ENCODE measurements at places on chromosomes 12 and 14.

- DNase-seq, result no peak
Observed at GRCh38 chr14:52365071-52365470, 51.0 kb downstream of the PTGER2 start.

GRCh38 chr12:10722502-10722904 is 620 bp downstream of the YBX3 start:
- no peak for DNase-seq

DNA sequence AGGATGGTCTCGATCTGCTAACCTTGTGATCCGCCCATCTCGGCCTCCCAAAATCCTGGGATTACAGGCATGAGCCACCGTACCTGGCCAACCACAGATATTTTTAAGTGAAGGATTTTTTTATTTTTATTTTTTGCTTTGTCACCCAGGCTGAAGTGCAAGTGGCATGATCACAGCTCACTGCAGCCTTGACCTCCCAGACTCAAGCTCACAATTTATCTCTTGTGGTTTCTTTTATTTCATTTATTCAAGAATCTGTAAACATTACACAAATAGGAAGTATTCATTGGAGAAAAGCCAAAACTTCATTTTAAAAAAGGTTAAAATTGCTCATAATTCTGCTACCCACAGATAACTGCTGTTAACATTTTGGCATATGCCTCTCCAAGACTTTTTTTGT is 13.3 kb downstream of the MOAP1 start:
- DNase-seq, result no peak

DNA sequence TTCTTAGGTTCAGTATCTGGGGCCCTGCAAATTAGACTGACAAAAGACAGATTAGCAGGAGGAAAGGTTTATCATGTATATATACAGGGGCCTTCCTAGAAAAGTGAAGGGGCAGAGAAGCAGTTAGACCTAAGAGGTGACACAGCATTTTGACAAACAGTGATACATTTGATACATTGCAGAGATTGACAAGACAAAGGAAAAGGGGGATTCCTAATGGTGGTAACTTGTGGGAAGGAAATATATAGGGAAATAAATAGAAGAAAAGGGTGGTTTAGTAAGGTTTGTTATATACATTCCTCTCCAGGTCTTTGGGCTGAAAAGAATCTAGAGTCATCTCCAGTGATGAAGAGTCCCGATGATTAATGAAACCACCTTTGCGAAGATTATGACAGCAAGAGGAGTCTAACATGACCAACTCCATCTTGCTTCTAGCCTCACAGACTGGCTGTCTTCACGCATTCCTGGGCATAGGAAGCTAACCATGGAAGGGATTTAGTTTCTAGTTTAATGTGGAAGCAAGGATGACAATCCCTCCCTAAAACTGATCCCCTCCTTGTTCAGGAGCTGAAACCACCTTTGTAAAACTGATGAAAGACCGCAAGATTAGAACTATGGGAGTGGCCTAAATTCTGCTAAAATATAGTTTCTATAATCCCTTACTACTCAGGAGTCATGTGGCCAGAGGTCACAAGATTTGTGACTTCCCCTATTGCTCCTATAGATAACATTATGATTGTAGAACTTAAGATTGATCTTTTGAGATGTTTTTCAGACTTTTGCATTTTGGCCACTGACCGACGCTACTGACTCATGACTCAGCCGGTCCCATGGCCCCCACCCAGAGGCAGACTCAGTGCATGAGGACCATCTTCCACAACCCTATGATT is 31.1 kb upstream of the CPM start:
- no peak for DNase-seq

DNA sequence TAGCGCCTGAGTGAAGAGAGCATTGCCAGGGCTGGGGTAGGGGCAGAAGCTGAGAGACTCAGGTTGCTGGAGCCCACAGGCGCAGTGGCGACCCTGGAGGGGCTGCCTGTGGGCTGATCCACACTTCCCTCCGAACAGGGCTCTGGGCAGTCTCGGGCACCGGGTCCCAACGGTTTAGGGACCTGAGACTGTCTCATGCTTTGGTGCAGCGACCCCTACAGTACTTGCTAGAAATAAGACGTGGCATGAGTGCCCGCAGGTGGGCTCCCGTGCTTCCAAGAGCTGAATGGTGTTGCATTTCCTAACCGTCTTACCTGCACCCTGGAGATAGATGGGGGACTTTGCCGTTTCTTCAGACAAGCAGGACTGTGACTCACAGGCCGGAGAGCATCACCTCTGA is 57.4 kb downstream of the AACS start:
- no peak for DNase-seq

DNA sequence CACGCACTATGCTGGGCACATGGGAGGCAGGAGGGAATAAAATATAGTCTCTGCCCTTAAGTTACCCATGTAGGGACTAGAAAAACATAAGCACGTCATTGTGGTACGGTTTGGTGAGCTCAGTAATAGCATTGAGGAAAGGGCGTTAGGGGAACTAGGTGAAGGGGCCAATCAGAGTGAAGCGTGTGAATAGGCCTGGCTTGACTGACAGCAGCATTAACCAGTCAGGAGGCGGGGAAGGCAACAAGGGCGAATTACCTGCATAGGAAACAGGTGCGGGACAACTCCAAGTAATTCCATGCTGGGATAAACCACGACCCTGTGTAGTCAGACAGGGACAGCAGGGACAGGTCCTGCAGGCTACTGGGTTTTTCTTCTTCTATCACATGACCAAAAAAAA is 107.7 kb downstream of the UNC79 start:
- no peak for DNase-seq

DNA sequence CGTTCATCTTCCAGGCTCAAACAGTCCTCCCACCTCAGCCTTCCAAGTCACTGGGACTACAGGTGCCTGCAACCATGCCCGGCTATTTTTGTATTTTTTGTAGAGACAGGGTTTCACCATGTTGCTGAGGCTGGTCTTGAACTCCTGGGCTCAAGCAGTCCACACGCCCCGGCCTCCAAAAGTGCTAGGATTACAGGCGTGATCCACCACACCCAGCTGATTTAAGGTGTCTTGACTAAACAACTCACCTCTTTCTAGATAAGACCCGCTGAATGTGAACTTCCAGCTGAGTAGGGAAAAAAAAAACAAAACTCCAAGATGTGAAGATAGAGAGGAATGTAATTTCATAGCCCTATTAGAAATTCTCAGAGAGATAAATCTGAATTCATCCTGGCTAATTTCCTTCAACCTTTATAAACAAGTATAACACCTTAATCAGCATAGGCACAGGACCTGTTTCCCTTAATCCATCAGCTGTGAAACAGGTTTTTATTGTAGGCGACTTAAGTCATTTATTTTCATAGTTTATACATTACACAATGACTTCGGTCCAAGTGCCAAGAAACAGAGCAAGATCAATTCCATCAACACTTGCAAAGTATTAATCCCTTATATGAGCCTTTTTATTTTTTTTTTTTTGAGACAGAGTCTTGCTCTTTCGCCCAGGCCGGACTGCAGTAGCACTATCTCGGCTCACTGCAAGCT is 51.5 kb downstream of the HCAR2 start:
- DNase-seq, result no peak

- no peak for DNase-seq
Observed at GRCh38 chr14:104439625-104440024, 139.9 kb upstream of the C14orf180 start.

- DNase-seq, result no peak
Observed at GRCh38 chr12:71804505-71804904, 35.1 kb upstream of the TBC1D15 start.

GRCh38 chr12:109771746-109772621 is 58.4 kb downstream of the FAM222A start:
- DNase-seq, result no peak

DNA sequence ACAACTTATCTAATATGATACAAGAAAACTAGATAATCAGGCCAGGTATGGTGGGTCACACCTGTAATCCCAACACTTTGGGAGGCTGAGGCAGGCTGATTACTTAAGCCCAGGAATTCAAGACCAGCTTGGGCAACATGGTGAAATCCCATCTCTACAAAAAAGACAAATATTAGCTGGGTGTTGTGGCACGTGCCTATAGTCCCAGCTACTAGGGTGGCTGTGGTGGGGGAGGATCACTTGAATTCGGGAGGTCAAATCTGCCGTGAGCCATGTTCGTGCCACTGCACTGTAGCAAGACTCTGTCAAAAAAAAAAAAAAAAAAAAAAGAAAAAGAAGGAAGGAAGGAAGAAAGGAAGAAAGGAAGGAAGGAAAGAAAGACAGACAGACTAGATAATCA is 27.0 kb downstream of the ZCRB1 start:
- DNase-seq, result no peak

GRCh38 chr12:7156259-7157197 is 26.4 kb downstream of the CLSTN3 start:
- no peak for DNase-seq

GRCh38 chr12:102964872-102965271 is 7.4 kb downstream of the ASCL1 start:
- no peak for DNase-seq

GRCh38 chr12:16600525-16600924 is 5.4 kb downstream of the LMO3 start:
- DNase-seq, result no peak

DNA sequence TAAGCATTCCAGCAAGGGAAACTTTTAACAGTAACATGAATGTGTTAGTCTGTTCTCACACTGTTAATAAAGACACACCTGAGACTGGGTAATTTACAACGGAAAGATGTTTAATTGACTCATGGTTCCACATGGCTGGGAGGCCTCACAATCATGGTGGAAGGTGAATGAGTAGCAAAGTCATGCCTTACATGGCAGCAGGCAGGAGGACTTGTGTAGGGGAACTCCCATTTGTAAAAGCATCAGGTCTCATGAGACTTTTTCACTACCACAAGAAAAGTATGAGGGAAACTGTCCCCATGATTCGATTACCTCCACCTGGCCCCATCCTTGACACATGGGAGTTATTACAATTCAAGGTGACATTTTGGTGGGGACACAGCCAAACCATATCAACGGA is 168.3 kb downstream of the PAH start:
- DNase-seq, result no peak

- no peak for DNase-seq
Observed at GRCh38 chr12:5768581-5769196, 176.4 kb downstream of the ANO2 start.
